ENCODE measurements at places on chromosomes 6 and 20.
A peak's percentile ranks its signal among the peaks of the same experiment; 100 is the strongest.

GRCh38 chr6:169783401-169783800, 32.0 kb downstream of the ERMARD start:
- H3K27ac ChIP-seq: no peak overlapping the region
- no peak for DNase-seq
- H3K27me3 ChIP-seq: no peaks in the 10 kb centered on the region
- H3K4me3 ChIP-seq: no peak overlapping the region

DNA sequence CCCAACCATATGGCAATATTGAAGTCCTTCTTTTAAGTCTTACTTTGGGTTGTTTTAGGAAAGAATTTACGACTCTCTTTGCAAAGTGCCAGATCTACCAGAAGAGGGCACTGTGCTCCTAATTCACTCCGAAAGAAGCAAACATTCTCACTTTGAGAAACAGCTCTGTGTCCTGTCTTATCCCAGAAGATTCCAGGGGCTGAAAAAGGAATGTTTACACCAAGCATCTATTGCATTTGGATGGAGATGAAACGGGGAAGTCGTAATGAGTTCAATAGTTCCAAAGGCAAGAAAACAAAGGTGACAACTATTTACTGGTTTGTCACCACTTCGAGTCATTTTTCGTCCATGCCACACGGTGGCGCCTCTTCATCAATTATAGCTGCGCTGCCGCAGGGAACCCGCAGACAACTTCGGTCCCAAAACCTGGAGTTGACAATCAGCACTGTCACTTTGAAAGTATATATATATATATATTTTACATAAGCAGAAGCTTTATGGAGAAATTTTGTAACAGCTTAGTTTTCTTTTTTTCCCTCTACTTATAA, 121.6 kb downstream of the MOXD1 start:
- H3K36me3 ChIP-seq: no peaks in the 10 kb centered on the region
- H3K4me3 ChIP-seq: peak overlapping the region; percentile 94
- peak; percentile 77 for DNase-seq
- H3K4me1 ChIP-seq: no peaks in the 10 kb centered on the region
- no peak overlapping the region for H3K27ac ChIP-seq
- peaks cover 2% of the 10 kb centered on the region for H3K27me3 ChIP-seq

DNA sequence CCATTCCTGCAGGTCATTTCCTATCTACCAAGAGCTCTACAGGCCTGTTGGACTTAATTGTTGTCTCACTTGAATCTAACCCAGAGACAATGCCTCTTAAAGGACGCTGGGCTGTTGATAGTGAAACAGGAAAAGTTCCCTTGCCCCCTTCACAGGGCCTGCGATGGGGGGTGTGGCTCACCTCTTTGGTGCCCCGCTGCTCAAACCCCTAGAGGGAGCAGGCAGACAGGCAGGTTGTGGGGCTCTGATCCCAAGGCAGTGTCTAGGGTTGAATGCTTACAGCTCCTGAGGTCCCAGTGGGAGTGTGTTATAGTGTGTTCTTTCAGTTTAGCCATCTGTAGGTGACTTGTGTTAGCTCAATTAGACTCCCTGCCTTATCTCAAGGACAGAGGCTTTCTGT, 68.0 kb downstream of the OTOR start:
- DNase-seq: no peak
- H3K27me3 ChIP-seq: peaks cover 2% of the 10 kb centered on the region
- no peak overlapping the region for H3K4me3 ChIP-seq
- H3K27ac ChIP-seq: no peak overlapping the region
- no peaks in the 10 kb centered on the region for H3K4me1 ChIP-seq
- no peaks in the 10 kb centered on the region for H3K36me3 ChIP-seq

GRCh38 chr6:95318137-95318536, 259.2 kb upstream of the MANEA start:
- no peak for DNase-seq
- H3K27ac ChIP-seq: no peak overlapping the region
- H3K4me3 ChIP-seq: no peak overlapping the region
- H3K27me3 ChIP-seq: no peaks in the 10 kb centered on the region

DNA sequence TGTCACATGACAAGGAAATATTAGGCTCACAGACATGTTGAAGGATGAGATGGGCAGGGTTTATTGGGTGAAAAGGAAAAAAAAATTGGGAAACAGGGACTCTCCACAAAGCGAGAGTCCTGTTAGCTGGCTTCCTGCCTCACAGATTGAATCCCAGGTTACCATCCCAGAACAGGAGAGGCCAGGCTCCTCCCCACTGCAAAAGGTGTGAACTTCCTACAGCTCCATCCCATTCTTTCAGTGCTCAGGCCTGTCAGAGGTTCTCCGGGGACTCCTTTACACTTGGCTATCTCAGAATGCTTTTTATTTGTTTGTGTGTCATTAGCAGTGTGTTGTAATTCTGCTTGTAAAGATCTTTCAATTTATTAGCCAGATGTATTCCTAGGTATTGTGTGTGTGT, 115.1 kb downstream of the ADTRP start:
- H3K27ac ChIP-seq: no peak overlapping the region
- DNase-seq: no peak
- H3K36me3 ChIP-seq: no peaks in the 10 kb centered on the region
- H3K4me1 ChIP-seq: no peaks in the 10 kb centered on the region

DNA sequence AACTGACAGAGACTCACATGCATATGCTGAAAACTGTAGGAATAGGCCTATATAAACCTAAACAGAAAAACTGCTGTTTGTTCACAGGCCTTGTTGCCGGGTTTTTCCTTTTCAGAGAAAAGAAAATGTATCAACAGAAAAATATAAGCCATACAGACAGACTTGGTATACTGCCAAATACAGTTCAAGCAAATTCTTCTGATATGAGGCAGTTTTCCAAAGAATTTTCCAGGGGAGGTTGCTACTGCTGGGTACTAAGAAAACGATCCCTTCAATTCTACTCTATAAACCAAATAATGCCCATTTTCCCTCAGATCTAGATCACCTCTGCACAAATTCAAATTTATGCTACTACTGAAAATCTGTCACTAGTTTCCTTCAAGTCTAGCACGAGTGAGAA, 59.4 kb downstream of the ME1 start:
- H3K4me1 ChIP-seq: no peaks in the 10 kb centered on the region
- H3K27ac ChIP-seq: no peak overlapping the region

GRCh38 chr6:116411284-116411623, 40.5 kb downstream of the DSE start:
- H3K27ac ChIP-seq: no peak overlapping the region
- H3K4me3 ChIP-seq: no peak overlapping the region
- H3K27me3 ChIP-seq: no peaks in the 10 kb centered on the region
- no peaks in the 10 kb centered on the region for H3K4me1 ChIP-seq
- no peaks in the 10 kb centered on the region for H3K36me3 ChIP-seq

- DNase-seq: no peak
- no peaks in the 10 kb centered on the region for H3K36me3 ChIP-seq
- no peaks in the 10 kb centered on the region for H3K27me3 ChIP-seq
- no peak overlapping the region for H3K4me3 ChIP-seq
- H3K27ac ChIP-seq: no peak overlapping the region
- H3K4me1 ChIP-seq: no peaks in the 10 kb centered on the region
Observed at GRCh38 chr6:97449444-97449966, 166.5 kb upstream of the MMS22L start.

GRCh38 chr6:25927756-25928216, 2.7 kb downstream of the SLC17A2 start:
- H3K4me3 ChIP-seq: no peak overlapping the region
- DNase-seq: no peak
- H3K27me3 ChIP-seq: peaks cover 3% of the 10 kb centered on the region
- no peaks in the 10 kb centered on the region for H3K4me1 ChIP-seq
- H3K36me3 ChIP-seq: no peaks in the 10 kb centered on the region
- H3K27ac ChIP-seq: no peak overlapping the region

- H3K4me1 ChIP-seq: no peaks in the 10 kb centered on the region
- no peak overlapping the region for H3K27ac ChIP-seq
- no peak for DNase-seq
- H3K36me3 ChIP-seq: no peaks in the 10 kb centered on the region
- no peaks in the 10 kb centered on the region for H3K27me3 ChIP-seq
- H3K4me3 ChIP-seq: no peak overlapping the region
Observed at GRCh38 chr20:21812379-21812778, 106.9 kb downstream of the PAX1 start.

GRCh38 chr6:131999545-132000146, 48.5 kb upstream of the CCN2 start:
- no peaks in the 10 kb centered on the region for H3K4me1 ChIP-seq
- H3K4me3 ChIP-seq: no peak overlapping the region
- H3K27me3 ChIP-seq: no peaks in the 10 kb centered on the region

DNA sequence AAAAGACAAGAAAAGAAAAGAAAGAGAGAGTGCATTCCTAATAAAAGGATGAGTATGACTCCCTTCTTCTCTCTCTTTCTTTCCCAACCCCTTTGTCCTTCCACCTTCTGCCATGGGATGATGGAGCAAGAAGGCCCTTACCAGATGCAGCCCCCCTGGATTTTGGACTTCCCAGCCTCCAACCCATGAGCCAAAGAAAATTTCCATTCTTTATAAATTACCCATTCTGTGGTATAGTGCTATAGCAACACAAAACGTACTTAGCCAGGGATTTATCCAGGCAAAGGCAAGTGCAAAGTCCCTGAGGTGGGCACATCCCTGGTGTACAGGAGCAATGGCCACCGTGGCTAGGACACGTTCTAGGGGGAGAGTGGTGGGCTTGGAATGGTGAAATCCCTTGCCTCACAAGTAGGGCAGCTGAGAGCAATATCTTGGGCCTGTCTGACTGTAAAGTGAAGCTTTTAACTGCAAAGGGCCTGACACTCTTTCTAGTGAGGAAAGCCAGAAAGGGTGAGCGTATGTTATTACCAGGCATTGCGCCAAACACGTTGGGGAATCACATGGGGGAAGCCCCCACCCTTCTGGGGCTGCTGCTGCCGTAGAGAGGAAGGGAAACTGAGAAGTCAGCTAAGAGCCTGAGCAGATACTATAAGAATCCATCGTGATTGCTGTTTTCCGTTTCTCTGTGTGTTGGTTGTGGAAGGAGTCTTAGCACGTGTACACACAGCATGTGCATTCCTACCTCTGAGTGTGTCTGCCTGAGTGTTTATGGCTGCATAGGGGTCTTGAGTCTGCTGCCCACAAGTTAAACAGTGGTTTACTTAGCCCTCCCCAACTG, 50.7 kb upstream of the SIRPA start:
- peak; percentile 10 for DNase-seq
- no peaks in the 10 kb centered on the region for H3K4me1 ChIP-seq
- no peaks in the 10 kb centered on the region for H3K27me3 ChIP-seq
- H3K27ac ChIP-seq: no peak overlapping the region
- no peaks in the 10 kb centered on the region for H3K36me3 ChIP-seq

DNA sequence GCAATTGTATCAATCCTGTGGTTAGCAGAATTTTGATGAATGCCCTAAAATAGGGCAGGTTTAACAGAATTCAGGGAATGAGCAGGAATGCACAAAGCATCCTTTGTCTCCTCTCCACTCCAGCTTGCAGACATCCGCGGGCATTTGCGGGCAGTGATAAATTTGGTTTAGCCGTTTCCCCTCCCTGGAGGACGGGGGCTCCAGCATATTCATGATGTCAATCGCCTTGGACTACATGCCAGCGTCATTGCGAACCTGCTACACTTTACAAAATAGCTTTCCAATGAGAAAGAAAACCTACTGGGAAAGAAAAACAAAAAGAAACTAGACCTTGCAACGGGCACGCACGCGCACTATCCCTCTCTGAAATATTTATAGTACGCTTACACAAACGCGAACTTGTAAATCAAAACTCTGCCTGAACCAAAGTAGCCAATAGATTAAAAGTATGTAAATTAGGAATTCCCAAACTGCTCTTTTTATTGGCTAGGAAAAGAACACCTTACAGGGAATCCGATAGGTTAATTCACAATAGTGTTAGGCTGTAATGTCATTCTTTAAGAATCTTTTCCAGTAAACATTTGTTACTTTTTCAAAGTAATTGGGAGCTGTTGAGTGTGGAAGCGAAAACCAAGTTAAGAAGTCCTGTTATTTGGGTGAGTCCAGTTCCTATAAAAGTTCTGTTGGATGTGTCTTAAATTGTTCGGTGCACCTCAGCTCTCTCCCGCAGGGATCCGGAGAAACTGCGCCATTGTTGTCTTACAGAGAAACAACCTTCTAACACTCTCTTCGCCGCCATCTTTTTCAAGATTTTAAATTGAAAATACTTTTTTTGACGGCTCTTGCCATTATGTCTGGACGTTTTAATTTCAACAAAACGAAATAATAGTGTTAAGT, 136.7 kb downstream of the HFE start:
- peak overlapping the region; percentile 98 for H3K4me3 ChIP-seq
- no peaks in the 10 kb centered on the region for H3K36me3 ChIP-seq
- peak; percentile 60 for DNase-seq
- H3K27me3 ChIP-seq: no peaks in the 10 kb centered on the region
- peak overlapping the region; percentile 89 for H3K27ac ChIP-seq

DNA sequence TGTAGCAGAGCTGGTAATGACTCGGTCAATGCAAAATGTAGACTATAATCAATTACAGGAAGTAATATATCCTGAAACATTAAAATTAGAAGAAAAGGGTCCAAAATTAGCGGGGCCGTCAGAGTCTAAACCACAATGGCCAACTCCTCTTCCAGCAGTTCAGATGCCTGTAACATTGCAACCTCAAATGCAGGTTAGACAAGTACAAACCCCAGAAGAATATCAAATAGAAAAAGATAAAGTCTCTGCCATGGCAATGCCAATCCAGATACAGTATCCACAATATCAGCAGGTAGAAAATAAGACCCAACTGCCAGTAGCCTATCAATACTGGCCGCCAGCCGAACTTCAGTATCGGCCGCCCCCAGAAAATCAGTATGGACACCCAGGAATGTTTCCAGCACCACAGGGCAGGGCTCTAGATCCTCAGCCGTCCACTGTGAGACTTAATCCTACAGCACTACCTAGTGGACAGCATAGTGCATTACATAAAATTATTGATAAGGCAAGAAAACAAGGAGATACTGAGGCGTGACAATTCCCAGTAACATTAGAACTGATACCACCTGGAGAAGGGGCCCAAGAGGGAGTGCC, 158.4 kb downstream of the GPX5 start:
- H3K27ac ChIP-seq: no peak overlapping the region
- no peak for DNase-seq
- H3K36me3 ChIP-seq: no peaks in the 10 kb centered on the region
- H3K4me3 ChIP-seq: no peak overlapping the region
- H3K4me1 ChIP-seq: no peaks in the 10 kb centered on the region

GRCh38 chr6:158399040-158399700, 86.9 kb downstream of the TULP4 start:
- H3K27ac ChIP-seq: no peak overlapping the region
- no peak for DNase-seq
- H3K4me1 ChIP-seq: no peaks in the 10 kb centered on the region
- H3K27me3 ChIP-seq: no peaks in the 10 kb centered on the region
- H3K4me3 ChIP-seq: no peak overlapping the region
